ENCODE measurements at places on chromosomes 7 and 10. TPM values are rescaled to one million over a fixed set of nuclear protein-coding genes. Genes with fewer than 3 reads are reported as not detected.

The KMT2E gene
- 17.0 TPM for polyA plus RNA-seq

The ETV1 gene
- polyA plus RNA-seq, result 9.6 TPM

The NKX1-2 gene
- not detected for polyA plus RNA-seq

DNA sequence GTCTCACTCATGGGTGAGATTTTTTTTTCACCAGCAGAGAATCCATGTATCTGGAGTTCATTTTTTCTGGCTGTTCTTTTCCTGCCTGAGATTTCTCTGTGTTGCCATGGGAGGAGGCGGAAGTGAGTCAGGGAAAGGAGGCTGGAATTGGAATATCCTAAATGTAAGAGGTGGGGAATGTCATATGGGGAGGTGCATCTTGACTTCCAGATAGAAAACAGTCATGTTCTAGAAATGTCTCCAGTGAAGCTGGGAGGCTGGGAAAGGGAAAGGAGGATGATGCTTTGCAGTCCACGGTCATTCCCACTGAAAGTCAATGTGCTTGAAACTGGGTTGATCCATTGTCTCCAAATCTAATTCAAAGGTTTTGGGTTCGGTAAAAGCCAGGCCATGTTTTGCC is 39.7 kb upstream of the HPS1 start:
- no peaks in the 10 kb centered on the region for H3K36me3 ChIP-seq
- no peak overlapping the region for H3K4me3 ChIP-seq
- no peak overlapping the region for H3K27ac ChIP-seq
- DNase-seq, result no peak

GRCh38 chr10:54064215-54064614 is 736.8 kb downstream of the PCDH15 start:
- no peak overlapping the region for H3K27ac ChIP-seq
- H3K36me3 ChIP-seq, result no peaks in the 10 kb centered on the region
- H3K27me3 ChIP-seq, result no peaks in the 10 kb centered on the region
- no peaks in the 10 kb centered on the region for H3K4me1 ChIP-seq
- H3K4me3 ChIP-seq, result no peak overlapping the region
- no peak for DNase-seq

DNA sequence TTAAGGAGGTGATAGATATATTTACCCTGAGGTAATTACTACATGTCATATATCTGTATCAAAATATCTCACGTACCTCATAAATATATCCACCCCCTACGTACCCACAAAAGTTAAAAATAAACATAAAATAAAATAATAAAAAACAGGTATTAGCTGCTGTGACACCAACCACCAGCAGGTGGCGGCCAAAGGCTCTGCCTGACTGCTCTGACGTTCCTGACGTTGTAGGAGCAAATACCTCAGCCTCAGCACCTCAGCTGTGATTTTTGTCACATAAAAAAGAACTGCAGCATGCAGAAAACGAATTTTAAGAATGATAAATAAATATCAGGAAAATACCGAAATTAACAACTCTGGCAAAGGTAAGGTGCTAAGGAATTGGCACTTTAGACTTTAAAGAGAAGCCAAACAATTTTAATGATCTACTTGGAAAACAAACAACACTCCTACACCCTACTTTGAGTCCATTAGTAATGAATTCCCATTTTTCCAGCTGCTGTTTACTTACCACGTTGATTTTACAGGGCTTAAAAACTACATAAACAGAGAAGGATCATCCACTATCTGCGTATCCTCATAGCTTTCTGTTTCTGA is 125.4 kb upstream of the TARP start:
- H3K4me3 ChIP-seq, result no peak overlapping the region
- no peak overlapping the region for H3K27ac ChIP-seq
- no peaks in the 10 kb centered on the region for H3K27me3 ChIP-seq
- no peaks in the 10 kb centered on the region for H3K4me1 ChIP-seq

- peaks cover 47% of the 10 kb centered on the region for H3K36me3 ChIP-seq
- DNase-seq, result no peak
- no peaks in the 10 kb centered on the region for H3K4me1 ChIP-seq
- no peak overlapping the region for H3K27ac ChIP-seq
Measured at GRCh38 chr10:5788969-5789368, 24.3 kb downstream of the GDI2 start.

- no peaks in the 10 kb centered on the region for H3K36me3 ChIP-seq
- H3K4me3 ChIP-seq, result no peak overlapping the region
Measured at GRCh38 chr10:125627646-125628045, 55.3 kb downstream of the TEX36 start.

- H3K36me3 ChIP-seq, result no peaks in the 10 kb centered on the region
- DNase-seq, result no peak
- H3K27me3 ChIP-seq, result no peaks in the 10 kb centered on the region
- H3K4me1 ChIP-seq, result peaks cover 9% of the 10 kb centered on the region
Measured at GRCh38 chr10:78296785-78297184, 263.1 kb downstream of the RPS24 start.
